Naive thymus-derived CD8-positive, alpha-beta T cell (primary cell): ENCODE measurements at places on chromosomes 12 and 14. TPM values are rescaled to one million over a fixed set of nuclear protein-coding genes. Genes with fewer than 3 reads are reported as not detected.

GRCh38 chr14:33561488-33562175 lies 389.2 kb downstream of the EGLN3 start:
- DNase-seq = no peak
- H3K36me3 ChIP-seq = no peaks in the 10 kb centered on the region

GRCh38 chr12:85639834-85640233 lies 196.4 kb downstream of the RASSF9 start:
- no peaks in the 10 kb centered on the region for H3K27me3 ChIP-seq
- no peaks in the 10 kb centered on the region for H3K4me1 ChIP-seq
- no peak for DNase-seq
- H3K36me3 ChIP-seq = no peaks in the 10 kb centered on the region
- no peak overlapping the region for H3K27ac ChIP-seq
- no peak overlapping the region for H3K4me3 ChIP-seq

DNA sequence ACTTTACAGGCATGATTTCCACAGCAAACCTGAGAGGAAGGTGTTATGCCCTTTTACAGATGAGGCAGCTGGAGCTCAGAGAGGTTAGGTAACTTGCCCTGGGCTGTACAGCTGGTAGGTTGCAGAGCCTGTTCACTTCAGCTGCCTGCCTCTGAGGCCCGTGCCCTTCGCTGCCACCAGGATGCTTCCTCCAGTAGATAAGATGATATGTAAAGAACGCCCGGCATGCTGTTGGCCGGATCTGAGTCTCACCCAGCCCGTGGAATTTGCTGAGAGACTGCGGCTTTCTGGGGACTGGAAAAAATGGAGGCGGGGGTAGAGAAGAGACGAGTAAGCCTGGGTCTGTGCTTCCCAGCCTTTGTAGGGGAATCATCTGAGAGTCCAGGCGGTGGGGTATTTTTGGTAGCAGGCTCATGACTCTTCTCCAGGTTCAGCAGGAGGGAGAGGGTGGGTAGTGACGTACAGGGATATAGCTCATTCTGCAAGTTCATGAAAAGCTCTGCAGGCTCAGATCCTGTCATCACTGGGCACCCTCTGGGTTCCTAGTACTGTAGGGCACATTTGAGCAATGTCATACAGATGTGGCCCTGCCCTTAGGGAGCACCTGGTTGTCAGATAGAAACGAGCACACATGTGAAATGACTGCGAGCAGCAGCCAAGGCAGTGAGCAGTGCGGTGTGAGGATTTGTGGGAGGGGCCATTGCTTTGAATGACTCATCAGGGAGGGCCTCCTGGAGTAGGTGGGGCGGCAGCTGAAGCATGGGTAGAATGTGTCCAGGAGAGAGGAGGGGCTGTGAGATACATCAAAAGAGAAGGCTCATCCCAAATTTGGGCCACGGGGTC lies 159.4 kb downstream of the TSPAN9 start:
- no peaks in the 10 kb centered on the region for H3K36me3 ChIP-seq
- H3K27ac ChIP-seq = no peak overlapping the region
- no peaks in the 10 kb centered on the region for H3K4me1 ChIP-seq
- H3K4me3 ChIP-seq = no peak overlapping the region
- DNase-seq = no peak

- peaks cover 23% of the 10 kb centered on the region for H3K36me3 ChIP-seq
- H3K27ac ChIP-seq = no peak overlapping the region
- no peak for DNase-seq
- H3K27me3 ChIP-seq = no peaks in the 10 kb centered on the region
- no peak overlapping the region for H3K4me3 ChIP-seq
These were observed 111.9 kb upstream of the DDHD1 start for GRCh38 chr14:53265025-53265424.

- no peak for DNase-seq
- no peak overlapping the region for H3K4me3 ChIP-seq
- no peaks in the 10 kb centered on the region for H3K36me3 ChIP-seq
- H3K4me1 ChIP-seq = no peaks in the 10 kb centered on the region
- H3K27ac ChIP-seq = no peak overlapping the region
- peaks cover 15% of the 10 kb centered on the region for H3K27me3 ChIP-seq
These were observed 60.0 kb downstream of the CAPS2 start for GRCh38 chr12:75270157-75270556.

DNA sequence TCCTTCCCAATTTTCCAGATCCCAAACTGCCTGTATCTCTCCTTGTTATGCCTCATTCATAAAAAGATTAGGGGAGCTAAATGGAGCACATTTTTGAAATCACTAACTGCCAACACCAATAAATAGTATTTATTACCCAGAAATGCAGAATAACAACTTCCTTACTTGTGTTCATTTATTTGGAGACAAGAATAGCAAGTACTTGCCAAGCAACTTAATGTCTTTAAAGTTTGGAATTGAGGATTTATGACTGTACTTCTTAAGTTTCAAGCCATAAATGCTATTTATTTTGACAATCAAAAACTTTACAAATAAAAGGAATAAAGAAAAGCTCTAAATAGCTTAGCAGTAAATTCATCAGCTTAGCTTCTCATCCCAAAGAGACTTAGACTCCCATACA lies 626.1 kb upstream of the NOVA1 start:
- H3K27ac ChIP-seq = no peak overlapping the region
- H3K36me3 ChIP-seq = no peaks in the 10 kb centered on the region
- no peak for DNase-seq
- no peaks in the 10 kb centered on the region for H3K4me1 ChIP-seq
- H3K4me3 ChIP-seq = no peak overlapping the region
- H3K27me3 ChIP-seq = no peaks in the 10 kb centered on the region

DNA sequence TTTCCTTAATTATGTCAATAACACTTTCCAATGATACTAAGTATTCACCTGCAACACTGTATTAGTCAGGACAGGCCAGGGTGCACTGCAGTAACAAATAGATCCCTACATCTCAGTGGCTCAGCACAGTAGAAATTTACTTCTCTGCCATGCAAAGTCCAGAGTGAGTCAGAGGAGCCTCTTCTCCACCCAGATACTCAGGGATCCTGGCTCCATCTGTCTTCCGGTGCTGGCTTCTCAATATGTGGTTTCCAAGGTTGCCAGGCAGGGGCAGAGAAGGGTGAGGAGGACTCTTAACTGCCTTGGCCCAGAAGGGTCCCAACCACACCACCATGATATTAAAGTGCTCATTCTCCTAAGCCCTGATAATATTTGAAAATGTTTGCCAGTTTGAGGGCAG lies 47.8 kb downstream of the ADGRD1 start:
- no peaks in the 10 kb centered on the region for H3K4me1 ChIP-seq
- no peak for DNase-seq
- H3K27ac ChIP-seq = no peak overlapping the region
- peaks cover 8% of the 10 kb centered on the region for H3K27me3 ChIP-seq
- no peaks in the 10 kb centered on the region for H3K36me3 ChIP-seq
- H3K4me3 ChIP-seq = no peak overlapping the region

DNA sequence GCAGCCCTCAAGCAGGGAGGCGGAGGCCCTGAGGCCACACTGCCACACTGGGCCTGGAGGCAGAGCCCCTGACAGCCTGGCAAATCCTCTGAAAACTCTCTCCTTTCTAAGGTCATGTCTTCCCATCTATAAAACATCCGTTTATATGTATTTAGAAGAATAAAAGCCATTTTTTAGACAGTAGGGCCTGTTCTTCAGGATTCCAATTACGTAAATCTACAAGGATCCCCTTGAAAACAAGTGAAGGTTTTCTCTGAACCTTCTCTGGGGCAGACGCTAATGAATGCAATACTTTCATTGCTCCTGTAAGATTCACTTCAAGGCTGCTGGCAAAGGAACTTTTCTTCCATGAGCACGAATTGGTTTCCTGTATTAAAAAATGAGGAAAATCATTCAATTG lies 12.8 kb downstream of the EIF2B2 start:
- H3K4me3 ChIP-seq = no peak overlapping the region
- H3K27me3 ChIP-seq = no peaks in the 10 kb centered on the region
- DNase-seq = no peak
- peaks cover 9% of the 10 kb centered on the region for H3K4me1 ChIP-seq
- peaks cover 79% of the 10 kb centered on the region for H3K36me3 ChIP-seq
- no peak overlapping the region for H3K27ac ChIP-seq

- H3K27ac ChIP-seq = no peak overlapping the region
- H3K27me3 ChIP-seq = no peaks in the 10 kb centered on the region
- no peak for DNase-seq
- no peak overlapping the region for H3K4me3 ChIP-seq
These were observed 386.7 kb upstream of the NOVA1 start for GRCh38 chr14:26984311-26985177.

Gene IFNG-AS1
- 3.1 TPM for polyA plus RNA-seq

Gene DENND5B
- not detected for polyA plus RNA-seq

Gene LRRC9
- not detected for polyA plus RNA-seq

Gene HOTAIR
- polyA plus RNA-seq = not detected

Gene CFAP54
- polyA plus RNA-seq = not detected
